ENCODE measurements at places on chromosomes 2 and 18.

DNA sequence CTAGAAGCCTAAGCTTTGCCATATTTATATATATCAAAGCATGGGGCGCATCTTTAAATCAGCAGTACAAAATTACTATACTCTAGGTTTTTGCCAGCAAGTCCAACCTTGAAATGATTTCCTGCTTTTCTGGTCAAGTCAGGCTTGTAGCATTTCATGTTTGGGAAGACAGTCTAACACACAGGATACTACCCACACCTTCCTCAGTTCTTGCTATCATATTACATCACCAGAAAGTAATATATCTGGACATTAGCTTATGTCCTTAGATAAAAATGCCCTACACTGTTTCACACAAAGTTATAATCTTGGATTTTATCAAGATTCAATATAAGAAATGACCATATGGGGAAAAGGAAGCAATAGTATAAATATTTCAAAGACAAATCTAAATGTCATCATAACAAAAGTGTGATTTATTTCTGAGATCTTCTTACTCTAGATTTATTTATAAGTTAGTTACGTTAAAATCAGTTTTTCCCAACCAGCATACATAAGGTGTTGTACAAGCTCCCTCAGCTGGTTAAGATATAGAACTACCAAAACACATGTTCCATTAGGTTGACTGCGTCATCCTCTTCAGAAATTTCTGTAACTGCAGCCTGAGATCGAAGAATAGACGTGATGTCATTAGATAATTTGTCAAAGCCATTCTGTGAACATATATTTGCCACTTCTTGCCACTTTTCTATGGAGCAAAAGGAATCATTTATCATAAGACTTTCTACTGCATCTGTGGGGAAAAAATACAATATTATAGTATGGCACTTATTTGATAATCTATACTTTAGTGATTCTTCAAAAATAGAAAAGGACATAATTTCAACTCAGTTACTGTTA, 56.6 kb downstream of the CLHC1 start:
- no peak for DNase-seq

DNA sequence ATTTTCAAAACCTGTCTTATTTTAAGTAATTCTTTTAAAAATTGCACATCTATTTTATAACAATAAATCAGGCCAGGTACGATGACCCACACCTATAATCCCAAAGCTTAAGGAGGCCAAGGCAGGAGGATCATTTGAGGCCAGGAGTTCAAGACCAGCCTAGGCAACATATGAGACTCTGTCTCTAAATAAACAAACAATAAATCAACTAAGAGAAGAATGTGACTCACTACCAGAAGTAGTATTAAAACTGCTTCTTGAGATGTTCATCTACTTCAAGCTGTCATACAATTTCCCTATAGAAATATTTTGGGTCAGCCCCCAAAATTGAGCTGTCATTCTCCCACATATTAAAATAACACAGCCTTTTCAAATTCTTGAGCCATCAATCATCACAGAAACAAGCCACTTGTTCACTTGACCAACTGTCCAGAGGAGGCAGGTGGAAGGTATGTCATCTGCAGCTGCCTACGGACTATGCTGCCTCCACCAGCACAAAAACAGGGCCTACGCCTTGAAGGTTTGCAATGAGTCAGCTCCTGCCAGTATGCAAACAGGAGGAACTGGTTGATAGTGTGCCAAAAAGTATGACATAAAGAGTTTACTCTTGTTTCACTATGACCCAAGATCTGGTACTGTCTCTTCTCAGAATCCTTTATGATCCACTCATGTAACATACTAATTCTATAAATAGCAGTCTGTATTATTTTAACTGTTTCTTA, 33.6 kb downstream of the KIDINS220 start:
- peak; percentile 95 for DNase-seq

GRCh38 chr2:134669731-134670669, 48.8 kb downstream of the TMEM163 start:
- DNase-seq = no peak

- DNase-seq = no peak
Observed at GRCh38 chr2:112891385-112891831, 19.6 kb upstream of the IL37 start.

DNA sequence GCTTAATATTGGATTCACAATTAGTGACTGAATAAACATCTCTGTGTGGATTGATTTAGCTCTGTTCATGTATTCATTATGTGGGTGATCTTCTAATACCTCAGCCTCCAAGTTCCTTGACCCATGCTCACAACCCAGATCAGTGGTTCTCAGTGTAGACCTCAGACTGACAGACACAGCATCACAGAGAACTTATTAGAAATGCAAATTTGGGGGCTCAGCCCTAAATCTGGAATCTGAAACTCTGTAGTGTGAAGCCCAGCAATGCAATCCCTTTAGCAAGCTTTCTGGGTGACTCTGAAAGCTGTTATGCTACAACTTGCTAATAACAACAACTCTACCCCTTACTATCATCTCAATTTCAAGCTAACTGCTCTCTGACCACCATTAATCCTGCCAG, 273.1 kb upstream of the FANCL start:
- no peak for DNase-seq

DNA sequence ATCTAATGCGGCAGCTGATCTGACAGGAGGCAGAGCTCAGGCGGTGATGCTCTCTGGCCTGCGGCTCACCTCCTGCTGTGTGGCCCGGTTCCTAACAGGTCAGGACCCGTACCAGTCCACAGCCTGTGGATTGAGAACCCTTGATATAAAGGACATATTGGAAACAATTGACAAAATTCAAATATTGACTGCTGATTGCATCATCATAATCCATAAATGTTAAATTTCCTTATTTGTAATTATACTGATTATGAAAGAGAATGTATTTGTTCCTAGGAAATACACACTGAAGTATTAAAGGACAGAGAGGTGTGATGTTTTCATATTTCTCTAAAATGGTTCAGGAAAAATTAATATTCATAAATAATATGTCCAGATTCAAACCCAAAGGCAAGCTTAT, 63.8 kb upstream of the SRD5A2 start:
- DNase-seq = no peak

- DNase-seq = no peak
Observed at GRCh38 chr2:55565613-55566012, 46.1 kb downstream of the CFAP36 start.

All from LNCaP clone FGC (cell line).